ENCODE measurements at places on chromosomes 12 and 14.

- no peak for DNase-seq
Observed at GRCh38 chr14:63435204-63435603, 108.0 kb downstream of the PPP2R5E start.

- DNase-seq = peak; percentile 53
Observed at GRCh38 chr14:63470962-63471793, 72.0 kb downstream of the PPP2R5E start.

DNA sequence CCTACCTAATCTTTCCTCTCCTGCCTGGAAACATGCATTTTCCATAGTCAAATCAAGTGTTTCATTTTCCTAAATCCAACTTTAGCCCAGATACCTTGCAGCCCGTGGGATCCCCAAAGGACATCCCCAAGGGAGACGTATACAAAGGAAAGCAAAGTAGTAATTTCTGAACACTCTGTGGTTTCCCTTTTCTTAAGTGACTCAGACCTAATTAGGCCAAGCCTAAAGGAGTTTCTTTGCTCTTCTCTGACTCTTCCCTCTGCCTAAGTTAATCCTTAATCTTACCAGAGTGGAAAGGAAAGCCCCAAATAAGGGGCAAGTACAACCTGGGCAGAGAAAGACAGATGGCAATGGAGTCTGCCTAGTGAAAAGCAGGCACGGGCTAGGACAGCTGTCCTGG, 250.3 kb downstream of the SPTSSA start:
- DNase-seq = no peak

- no peak for DNase-seq
Observed at GRCh38 chr12:92462049-92462448, 240.7 kb upstream of the PLEKHG7 start.

DNA sequence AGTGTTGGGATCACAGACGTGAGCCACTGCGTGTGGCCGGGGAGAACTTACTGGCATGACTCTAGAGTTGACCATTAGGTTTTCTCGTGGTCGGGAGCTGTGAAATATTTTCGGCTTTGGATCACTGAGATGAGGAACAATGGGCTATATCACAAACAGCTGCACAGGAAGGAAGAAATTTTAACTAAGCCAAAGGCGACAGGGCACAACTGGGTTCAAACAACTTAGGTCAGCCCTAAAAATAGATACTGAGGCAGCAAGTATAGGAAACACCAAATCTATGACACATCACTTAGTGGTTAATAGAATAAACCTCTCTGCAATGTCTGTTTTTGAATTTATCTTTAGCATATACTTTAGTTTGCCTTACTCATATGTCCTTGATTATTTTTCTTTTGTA, 162.9 kb downstream of the LRIG3 start:
- DNase-seq = no peak

DNA sequence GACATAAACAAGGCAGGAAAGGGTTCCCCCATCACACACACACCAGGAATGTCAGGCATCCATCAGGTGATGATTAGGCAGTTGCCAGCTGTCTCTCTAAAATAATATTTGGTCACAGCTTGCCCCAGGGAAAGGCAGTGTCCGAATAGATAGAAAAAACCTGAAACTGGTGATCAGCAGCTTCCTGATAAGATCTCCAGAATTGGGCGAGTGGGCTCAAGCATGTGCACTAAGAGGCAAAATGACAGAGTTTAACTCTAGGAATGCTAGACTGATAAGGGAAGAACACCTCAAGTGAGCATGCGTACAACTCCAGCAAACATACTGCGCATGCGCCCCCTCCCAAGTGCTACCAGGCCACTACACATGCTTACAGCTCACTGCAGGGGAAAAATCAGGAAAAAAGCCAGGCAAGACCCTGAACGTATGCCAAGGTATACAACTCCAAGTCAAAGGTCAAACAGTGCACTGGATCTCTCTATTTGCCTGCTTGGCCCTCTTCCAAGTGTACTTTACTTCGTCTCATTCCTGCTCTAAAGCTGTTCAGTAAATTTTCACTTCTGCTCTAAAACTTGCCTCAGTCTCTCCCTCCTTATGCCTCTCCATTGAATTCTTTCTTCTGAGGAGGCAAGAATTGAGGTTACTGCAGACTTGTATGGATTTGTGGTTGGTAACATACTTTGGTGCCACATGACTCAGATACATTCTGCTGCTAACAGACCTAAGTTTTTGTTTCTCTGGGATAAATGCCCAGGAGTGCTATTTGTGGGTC, 73.5 kb upstream of the VASH1 start:
- DNase-seq = no peak

GRCh38 chr12:106625976-106626375, 43.2 kb downstream of the RFX4 start:
- no peak for DNase-seq

DNA sequence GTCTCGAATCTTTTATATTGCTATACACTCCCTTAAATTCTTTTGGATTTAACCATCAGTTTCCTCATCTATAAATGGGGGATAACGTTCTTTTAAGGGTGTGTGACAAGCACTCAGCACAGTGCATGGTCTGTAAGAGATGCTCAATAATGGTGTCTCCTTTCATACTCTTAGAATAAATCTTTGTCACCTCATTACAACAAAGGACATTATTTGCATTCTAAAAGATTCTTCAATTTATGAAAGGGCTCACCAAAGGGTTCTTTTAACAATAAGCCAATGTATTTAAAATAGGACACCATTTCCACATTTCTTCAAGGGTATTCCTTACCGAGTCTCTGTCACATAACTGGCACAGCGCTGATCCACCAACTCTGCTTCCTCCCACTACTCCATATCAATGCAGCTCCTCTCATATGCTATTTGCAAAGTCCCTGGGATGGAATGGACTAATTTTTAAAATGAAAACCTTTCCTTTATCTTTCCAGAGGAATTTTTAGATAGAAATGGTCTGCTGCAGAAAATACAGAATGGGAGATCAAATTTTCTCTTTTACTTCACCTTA, 29.2 kb upstream of the RIC8B start:
- no peak for DNase-seq

GRCh38 chr12:24900196-24900595, 48.7 kb downstream of the BCAT1 start:
- DNase-seq = no peak

DNA sequence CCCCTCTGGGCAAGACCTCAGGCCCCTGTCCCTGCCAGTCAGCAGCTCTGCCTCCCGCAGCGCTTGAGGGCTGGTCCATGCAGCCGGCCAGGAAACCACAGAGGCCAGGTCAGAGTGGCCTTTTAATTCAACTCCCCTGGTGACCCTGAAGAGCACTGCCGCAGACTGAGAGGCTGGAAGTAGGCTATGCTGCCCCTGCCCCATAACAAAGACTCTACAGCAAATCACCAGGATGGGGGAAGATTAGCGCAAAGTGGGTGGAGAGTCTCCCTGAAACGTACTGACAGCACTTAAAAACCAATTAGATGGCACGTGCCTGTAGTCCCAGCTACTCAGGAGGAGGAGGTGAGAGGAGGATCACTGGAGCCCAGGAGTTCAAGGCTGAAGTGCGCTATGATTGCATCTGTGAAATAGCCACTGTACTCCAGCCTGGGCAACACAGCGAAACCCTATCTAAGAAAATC, 70.5 kb downstream of the ITPK1 start:
- no peak for DNase-seq

GRCh38 chr12:54001283-54002187, 1.6 kb downstream of the HOXC9 start:
- no peak for DNase-seq

GRCh38 chr12:56205445-56205844, 16.2 kb upstream of the SMARCC2 start:
- DNase-seq = no peak

GRCh38 chr14:99432485-99432884, 48.2 kb downstream of the SETD3 start:
- no peak for DNase-seq

GRCh38 chr12:82025462-82025861, 266.3 kb upstream of the PPFIA2 start:
- DNase-seq = no peak

GRCh38 chr12:64082866-64083268, 139.2 kb downstream of the KICS2 start:
- DNase-seq = no peak

DNA sequence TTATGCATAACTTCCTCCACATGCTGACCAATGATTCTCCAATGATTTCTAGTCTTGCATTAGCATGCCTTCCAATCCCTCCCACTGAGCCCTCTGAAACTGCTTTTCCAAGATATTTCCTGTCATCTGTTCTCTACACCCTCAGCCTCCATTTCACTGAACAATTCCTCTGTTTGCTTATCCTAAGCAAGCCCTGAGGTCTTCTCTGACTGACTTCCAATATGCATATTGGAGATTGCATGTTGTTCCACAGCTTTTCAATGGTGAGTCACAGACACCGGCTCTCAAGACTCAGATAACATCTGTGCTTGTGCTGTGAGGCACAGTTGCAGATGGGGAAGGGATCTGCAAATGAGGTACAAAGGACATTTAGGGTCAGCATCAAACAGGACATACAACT, 141.0 kb downstream of the SLC16A7 start:
- no peak for DNase-seq

DNA sequence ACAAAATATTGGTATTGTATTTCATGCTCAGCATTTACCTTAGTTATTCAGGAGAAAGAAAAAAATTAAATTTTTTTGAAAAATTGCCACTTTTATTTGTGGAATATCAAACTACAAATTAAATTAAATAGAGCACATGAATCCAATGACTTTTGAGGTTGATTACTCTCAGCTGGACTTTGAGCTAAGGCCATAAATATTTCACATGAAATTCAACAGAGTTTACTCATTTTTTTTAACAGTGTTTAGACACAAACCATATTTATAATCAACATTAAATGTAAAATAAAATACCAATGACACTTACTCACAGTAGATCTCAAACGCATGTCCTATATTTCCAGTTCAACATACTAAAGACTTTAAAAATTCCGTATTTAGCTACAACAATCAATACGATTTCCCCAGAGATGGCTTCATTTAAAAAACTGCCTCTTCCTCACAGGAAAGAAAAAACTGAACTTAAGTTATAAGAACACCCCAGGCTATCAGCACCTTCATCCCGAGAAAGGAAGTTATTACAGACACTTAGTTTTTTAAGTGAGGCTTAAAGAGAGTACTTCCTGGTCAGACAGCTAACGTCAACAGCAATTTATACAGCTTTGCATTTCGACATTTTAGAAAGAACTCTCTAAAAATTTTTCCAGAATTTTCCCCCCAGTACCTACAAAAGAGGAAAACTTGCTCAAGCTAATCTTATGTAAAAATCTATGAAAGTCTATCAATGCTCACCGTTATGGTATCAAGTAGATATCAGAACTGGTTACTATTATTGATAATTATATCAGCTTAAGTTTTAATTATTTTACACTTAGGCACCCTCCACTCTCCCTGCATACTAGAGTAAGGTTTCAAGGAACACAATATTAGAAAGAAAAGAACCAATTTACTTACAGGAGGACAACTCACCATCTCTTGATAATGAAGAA, 13.8 kb downstream of the TAOK3 start:
- DNase-seq = no peak

DNA sequence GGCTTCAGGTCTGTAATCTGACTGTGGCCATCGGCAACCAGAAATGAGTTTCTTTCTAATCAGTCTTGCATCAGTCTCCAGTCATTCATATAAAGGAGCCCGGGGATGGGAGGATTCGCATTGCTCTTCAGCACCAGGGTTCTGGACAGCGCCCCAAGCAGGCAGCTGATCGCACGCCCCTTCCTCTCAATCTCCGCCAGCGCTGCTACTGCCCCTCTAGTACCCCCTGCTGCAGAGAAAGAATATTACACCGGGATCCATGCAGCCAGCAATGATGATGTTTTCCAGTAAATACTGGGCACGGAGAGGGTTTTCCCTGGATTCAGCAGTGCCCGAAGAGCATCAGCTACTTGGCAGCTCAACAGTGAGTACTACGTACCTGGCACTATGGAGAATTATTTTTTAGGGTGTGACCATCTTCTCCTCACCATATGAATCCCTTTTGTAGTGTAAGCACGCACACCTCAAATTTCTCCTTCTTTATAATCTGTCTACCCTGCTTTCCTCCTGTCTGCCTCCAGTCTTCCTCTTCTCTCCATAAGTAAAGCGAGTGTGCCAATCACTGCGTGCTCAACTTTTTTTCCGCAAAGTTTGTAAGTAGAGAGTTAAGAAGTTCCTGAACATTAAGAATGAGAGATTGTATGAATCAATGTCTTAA, at the start of gene TPH2:
TPH2 (plus strand) TSS at position 118 of the 658 bp plus-strand sequence; CDS start at position 260, 142 bp downstream.
- DNase-seq = peak; percentile 17

GRCh38 chr12:25162866-25163265, 32.1 kb downstream of the DNAI7 start:
- no peak for DNase-seq

GRCh38 chr14:29236848-29237247, 470.3 kb downstream of the FOXG1 start:
- no peak for DNase-seq

DNA sequence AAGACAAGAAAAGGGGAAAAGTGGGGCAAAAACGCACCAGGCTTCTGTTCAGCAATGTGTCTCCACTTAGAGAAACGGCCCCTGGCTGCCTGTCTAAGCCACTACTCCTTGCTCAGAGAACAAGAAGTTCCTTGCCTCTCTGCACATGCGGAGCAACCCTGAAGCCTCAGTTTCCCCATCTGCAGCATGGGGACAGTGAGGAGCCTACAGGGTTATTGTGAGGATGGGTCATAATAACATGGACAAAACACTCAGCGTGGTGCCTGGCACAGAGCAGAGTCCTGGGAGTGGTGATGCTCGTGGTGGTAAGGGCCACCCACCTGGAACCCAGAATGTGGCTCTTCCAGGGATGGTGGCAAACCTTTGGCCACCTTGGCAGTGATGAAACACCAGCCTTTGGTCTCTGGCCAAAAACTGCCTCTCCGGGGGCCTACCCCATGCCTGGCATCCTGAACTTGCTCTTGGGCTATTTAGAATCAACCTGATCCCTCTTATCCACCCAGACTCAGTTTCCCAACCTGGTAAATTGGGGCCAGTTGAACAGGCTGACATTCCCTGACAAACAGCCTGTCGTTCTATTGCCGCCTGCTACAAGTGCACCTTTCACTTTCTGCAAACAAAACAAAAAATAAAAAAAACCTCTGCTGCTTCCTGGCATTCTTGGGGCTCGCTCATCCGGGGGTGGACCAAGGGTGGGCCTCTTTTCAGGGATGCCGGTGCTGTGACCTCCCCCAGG, 56.5 kb upstream of the DLK1 start:
- DNase-seq = no peak

- no peak for DNase-seq
Observed at GRCh38 chr12:63875703-63876102, 31.2 kb downstream of the SRGAP1 start.

GRCh38 chr12:28223858-28224257, 33.6 kb downstream of the CCDC91 start:
- no peak for DNase-seq

GRCh38 chr14:21334202-21334906, 49.5 kb downstream of the SUPT16H start:
- no peak for DNase-seq

Data from GM13977 (cell line).